NCI-H1436 (cell line): ENCODE measurements at places on chromosomes 7 and 10.

DNA sequence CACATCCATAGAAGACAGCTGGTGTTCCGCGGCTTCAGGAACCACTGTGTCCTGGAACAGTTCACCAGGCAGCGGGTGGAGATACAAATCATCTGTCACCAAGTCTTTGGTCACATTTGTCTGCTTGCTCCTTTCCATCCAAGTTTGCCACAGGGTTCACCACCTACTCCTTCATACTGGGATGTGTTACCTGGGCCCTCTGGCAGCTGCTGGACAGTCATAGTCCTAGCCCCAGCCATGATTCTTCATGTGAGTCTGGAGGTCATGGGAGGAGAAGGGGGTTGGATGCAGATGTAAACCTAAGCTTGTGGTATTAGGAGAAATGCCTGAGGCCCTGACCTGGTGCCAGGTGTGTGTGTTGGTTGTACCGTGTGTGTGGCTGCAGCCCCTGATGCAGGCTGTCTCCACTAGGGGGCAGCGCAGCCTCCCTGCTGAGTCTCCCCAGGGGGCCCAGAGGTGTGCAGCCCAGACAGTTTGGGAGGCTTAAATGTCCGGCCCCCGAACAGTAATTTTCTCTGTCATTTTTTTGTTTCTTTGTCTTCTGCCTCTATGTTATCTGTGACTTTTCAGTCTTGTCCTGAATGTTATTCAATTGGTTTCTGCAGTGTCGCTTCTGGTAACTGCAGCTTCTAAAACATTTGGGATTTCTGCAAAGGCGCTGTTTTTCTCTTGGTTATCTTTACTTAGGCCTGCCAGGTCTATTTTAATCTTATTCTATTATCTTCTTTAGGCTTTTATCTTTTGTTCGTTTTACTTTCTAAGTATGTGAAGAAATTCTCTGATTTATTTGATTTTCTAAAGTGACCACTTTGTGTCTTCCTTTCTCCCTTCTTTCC, 14.8 kb downstream of the NPS start:
- DNase-seq: peak; percentile 5

DNA sequence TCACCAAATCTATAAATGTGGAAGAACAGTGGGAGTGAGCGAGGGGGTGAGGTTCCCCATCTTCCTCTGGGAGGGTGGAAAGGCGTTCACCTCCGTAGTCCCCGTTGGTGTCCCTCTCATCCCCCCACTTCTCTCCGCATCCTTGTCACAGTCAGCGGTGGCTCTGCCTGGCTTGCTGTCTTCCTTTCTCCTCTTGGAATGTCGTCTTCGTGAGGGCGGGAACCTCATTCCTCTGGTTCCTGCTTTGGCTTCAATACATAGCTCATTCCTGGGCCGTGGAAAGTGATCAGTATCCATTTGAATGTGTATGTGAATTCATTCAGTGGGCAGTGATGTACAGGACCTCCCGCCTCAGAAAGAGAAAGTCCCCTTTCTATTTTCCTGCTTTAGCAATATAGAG, 289.4 kb downstream of the CAMK1D start:
- DNase-seq: no peak

DNA sequence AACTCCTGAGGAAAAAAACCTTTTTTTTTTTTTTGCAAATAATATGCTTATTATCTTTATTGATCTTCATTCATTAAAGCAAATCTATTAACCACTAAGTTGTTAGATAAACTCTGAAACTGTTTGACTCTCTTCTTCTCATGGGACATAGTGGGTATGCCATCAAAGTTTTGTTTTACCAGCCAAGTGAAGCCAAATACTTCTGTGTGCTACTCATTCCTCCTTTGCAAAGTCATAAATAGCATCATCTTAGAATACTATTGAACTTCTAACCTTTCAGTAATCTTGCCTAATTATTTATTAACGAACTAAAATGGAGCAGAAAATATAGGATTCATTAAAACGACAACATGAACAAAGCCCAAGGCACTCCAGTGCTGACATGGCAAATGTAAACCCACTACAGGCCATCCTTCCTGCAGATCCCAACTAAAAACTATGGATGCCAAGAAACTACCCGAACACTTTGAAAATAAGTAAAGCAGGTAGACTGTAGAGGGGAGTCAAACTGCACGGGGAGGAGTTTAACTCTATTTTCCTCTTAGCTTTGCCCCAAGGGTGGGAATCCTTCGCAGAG, 61.2 kb upstream of the ODAD2 start:
- DNase-seq: no peak

DNA sequence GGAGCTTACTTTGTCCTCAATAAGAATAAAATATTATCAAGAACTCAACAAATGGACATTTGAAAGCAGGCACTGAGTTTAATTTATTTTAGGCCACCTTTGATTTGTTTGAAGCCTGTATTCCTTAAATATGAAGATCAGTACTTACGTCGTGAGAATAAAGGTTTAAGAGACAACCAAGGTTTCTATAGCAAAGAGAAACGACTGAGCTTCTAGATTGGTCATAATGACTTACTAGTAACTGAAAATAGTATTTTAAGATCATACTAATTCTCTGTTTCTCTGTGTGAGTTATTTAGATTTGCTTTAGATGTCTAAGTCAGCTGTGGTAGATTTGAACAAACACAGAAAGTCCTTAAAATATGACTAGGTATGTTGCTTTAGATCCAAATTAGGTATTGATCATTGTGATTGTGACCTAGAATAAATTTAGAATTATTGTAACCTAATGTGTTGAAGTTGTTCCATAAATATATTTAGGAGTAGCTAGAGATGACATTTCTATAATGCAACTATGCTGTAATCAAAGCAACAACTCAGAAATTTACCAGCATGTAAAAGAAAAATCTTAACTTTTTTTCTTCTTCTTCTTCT, 2.4 kb upstream of the GLCCI1 start:
- no peak for DNase-seq

- no peak for DNase-seq
Measured at GRCh38 chr7:2437537-2438148, 34.2 kb downstream of the CHST12 start.

DNA sequence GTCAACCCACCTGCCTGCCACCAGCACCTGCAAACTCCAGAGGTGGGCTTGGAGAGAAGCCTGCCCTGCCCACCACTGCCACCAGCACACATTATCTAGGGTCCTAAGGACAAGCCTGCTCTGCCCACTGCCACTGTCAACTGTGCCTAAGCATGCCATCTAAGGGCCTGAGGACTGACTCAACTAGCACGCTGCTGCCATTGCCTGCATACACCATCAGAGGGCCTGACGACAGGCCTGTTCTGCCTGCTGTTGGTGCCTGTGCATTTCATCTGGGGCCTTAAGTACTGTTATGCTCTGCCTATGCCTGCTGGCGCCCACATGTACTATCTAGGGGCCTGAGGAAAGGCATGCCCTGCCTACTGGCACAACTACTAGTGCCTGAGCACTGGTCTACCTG, 27.0 kb upstream of the LRRD1 start:
- DNase-seq: no peak

- no peak for DNase-seq
Measured at GRCh38 chr7:129778770-129779601, 167.5 kb downstream of the NRF1 start.

DNA sequence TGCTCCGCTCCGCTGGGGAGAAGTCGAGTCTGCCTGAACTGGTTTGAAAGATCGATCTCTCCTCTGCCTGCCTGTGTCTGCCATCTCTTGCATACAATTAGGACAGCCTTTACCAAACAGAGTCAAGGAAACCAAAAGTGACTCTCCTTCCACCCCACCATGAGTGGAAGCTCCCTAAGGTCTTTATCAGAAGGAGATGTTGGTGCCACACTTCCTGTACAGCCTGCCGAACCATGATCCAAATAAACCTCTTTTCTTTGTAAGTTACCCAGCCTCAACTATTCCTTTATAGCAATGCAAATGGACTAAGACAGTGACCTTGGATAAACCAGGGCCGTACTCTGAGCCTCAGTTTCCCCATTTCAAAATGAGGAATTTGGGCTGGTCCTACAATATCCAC, 106.3 kb upstream of the GDF10 start:
- DNase-seq: no peak

GRCh38 chr7:135335628-135336139, 102.0 kb downstream of the STRA8 start:
- DNase-seq: peak; percentile 83

GRCh38 chr10:110860576-110861241, 11.0 kb upstream of the PDCD4 start:
- DNase-seq: no peak

GRCh38 chr10:25278180-25278579, 103.4 kb downstream of the GPR158 start:
- no peak for DNase-seq

- DNase-seq: peak; percentile 30
Measured at GRCh38 chr10:92689663-92690210, at the start of gene HHEX. Gene HHEX, plus strand, starts transcription at chr10:92689955. Its CDS starts 32 bp downstream, at chr10:92689987.

DNA sequence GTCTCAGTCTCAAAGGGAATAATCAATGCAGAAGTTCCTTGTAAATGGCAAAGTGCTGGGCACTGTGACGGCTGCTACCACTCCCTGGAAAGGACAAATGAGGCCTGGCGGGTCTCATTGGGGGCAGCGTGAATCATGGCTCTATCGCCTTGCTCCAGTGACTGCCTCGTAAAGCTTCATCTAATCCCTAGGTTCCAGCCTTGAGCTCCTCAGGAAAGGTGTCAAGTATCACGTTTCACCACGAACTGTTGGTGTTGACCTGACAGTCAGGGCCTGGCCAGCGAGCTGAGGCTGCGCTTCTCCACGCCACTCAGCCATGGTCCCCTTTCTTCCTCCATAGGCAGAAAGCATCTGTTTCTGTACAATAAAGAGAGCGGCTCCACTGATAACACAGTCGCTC, 126.7 kb upstream of the ZNF32 start:
- no peak for DNase-seq

DNA sequence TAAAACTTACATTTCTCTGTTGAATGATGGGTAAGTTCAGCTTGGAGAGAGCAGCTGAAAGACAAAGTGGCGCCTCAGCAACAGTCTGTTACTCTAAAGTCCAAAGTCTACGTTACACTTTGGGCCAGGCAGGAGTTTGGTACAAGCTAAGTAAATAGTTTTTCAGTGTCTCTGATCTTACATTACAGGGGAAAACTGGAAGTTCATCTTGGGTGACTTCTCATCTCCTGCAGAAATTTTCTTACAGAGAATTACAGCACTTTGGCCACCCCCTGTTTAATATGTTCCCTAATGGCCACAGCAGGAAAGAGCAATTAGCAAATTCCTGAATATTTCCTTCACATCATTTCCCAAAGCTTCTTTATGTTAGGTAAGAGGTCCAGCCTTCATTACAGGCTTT, 67.1 kb downstream of the ABCC2 start:
- DNase-seq: no peak

DNA sequence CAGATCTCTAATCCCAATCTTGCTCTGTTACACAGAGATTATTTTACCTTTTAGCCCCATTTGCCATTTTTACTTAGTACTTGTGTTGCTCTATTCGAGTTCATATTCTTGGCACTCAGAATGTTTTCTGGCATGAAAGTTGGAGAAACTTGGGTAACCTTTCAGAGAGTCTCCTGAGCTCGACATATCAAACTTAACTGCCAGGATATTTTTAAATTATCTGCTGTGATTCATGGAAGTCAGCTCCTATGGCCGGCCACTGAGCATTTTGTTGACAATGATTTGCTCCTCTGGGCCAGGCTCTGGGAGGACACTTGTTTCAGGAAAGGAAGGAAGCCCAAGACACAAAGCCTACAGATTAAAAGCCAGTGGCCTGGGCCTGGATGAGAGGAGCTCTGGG, 396.7 kb downstream of the TNS3 start:
- no peak for DNase-seq

GRCh38 chr7:149644754-149645153, 128.6 kb downstream of the ZNF467 start:
- DNase-seq: no peak

DNA sequence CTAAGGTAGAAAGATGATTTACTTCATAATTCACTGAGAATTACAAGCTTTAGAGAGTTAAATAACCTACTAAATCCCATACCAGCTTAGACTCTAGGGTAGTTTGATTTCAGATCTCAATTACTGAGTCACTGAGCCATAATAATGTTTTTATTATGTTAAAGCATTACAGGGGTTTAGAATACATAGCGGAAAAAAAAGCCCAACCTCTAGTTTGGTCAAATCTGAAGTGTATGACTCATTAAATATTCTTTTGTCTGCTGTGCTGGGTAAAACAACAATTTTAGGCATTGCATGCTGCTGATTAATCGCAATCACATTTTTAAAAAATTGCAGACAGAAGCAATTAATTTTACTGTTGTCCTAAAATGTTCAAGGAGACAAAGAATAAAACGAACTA, 48.5 kb downstream of the MALRD1 start:
- no peak for DNase-seq
